ENCODE measurements at places on chromosomes 3 and 15.

DNA sequence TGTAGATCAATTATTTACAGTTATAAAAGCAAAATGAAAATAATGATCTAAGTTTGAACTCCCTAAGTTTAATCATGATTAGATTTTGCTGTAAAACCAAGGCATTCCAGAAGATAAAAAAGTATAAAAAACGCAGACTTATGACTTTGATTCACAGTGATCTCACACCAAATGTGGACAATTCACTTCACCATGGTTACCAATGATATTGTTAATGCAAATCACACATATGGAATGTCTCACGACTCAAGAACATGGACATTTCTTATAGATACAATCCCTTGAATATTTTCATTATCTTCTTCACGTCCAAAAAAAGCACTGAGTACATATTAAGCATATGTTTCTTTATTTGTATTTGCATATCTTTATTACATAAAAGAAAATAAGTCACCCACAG, 1054.2 kb downstream of the NAALADL2 start:
- DNase-seq = no peak

- DNase-seq = no peak
Measured at GRCh38 chr15:57411945-57412768, 35.9 kb downstream of the CGNL1 start.

- no peak for DNase-seq
Measured at GRCh38 chr3:184993394-184993793, 159.5 kb downstream of the C3orf70 start.

GRCh38 chr15:56105855-56106254, 112.4 kb upstream of the NEDD4 start:
- no peak for DNase-seq

DNA sequence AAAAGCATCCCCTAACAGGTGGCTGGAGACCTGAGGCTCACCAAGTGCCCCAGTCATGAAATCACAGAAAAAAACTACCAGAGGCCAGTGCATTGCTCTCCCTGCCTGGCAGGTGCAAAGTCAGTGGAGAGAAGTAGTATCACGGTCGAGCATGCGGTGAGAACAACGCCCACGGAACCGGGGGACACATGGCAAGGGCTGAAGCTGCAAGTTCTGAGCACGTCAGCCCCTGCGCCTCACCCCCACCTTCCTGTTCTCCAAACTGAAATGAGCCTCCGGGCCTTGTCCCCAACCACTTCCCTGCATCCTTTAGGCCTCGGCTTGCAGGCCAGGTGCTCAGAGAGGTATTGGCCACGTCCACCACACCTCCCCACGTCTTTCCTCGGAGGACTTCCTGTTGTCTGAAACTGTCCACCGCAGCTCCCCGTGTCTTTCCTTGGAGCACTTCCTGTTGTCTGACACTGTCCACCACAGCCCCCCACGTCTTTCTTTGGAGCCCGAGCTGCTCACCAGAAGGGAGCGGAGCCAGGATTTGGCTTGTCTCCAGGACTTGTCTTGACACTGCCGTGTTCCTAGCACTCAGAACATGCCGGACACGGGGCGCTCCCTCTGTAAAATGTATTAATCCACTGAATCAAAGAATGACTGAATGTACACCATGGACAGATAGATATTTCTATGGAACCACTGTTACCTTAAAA, 43.9 kb downstream of the NSMCE3 start:
- no peak for DNase-seq

All from NCI-H226 (cell line).